A549 treated with Mapracorat at 1 μM for 4 hours (cell line): ENCODE measurements at places on chromosomes 6 and 20. TPM values are rescaled to one million over a fixed set of nuclear protein-coding genes. Genes with fewer than 3 reads are reported as not detected.

Gene MTFR2
- total RNA-seq, result 11.7 to 12.4 TPM (median 12.0 TPM) in 5 replicates

Gene ENPP4
- 0.19 to 0.29 TPM (median 0.23 TPM) in 5 replicates for total RNA-seq

Gene SGK2
- total RNA-seq, result 6.7 to 8.7 TPM (median 7.0 TPM) in 5 replicates

Gene EMILIN3
- total RNA-seq, result 0.30 to 0.63 TPM (median 0.43 TPM) in 5 replicates

Gene TMC2
- not detected in 5 replicates for total RNA-seq

Gene SNPH
- total RNA-seq, result 3.1 to 4.9 TPM (median 4.0 TPM) in 5 replicates

Gene CDH26
- 0.04 to 0.27 TPM (median 0.22 TPM) in 4 of 5 replicates, not detected in the other for total RNA-seq

Gene GTSF1L
- not detected in 5 replicates for total RNA-seq

Gene SAMD10
- total RNA-seq, result not detected in 5 replicates

Gene KHDC1
- total RNA-seq, result 3.1 to 4.0 TPM (median 3.5 TPM) in 5 replicates

Gene TFAP2B
- not detected in 5 replicates for total RNA-seq

Gene CLVS2
- 0.11 to 0.34 TPM (median 0.20 TPM) in 5 replicates for total RNA-seq

Gene ASIP
- total RNA-seq, result not detected in 5 replicates

Gene COL9A3
- 0.33 to 0.96 TPM (median 0.66 TPM) in 5 replicates for total RNA-seq

Gene KCNQ5
- total RNA-seq, result 1.2 to 1.7 TPM (median 1.5 TPM) in 5 replicates
